T-helper 22 cell (primary cell): ENCODE measurements at places on chromosomes 7 and 10.

- no peak for DNase-seq
Observed at GRCh38 chr10:44379907-44380306, 5.0 kb downstream of the CXCL12 start.

DNA sequence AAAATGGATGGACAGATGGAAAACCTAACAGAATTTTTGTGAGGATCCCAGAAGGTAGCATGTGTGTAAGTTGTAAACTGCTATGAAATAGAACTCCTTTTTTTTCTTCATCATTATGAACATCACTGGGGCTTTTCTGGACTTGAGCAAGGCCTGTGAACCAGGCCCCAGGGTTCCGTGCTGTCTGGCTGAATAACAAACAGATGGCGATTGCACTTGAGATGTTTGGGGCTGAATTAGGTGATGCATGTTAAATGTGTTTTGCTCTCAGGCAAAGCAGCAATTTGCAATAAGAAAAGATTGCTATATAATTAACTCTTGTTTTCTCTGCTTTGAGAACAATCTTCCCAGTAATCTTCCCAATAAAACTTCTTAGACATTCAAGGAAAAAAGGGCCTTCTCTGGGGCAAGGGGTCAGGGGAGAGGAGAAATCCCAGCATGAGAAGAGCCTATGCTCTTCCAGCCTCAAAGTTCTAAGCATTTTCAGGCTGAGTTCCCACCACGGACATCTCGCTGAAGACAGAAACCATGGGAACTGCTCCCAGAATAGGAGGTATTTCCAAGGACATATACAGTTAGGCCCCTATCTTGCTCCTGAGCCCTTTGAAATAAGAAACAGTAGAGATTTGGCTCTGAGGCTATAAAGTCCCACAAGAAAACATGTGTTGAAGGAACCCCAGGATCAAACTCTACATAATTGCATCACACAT, 98.7 kb downstream of the ITIH5 start:
- no peak for DNase-seq

DNA sequence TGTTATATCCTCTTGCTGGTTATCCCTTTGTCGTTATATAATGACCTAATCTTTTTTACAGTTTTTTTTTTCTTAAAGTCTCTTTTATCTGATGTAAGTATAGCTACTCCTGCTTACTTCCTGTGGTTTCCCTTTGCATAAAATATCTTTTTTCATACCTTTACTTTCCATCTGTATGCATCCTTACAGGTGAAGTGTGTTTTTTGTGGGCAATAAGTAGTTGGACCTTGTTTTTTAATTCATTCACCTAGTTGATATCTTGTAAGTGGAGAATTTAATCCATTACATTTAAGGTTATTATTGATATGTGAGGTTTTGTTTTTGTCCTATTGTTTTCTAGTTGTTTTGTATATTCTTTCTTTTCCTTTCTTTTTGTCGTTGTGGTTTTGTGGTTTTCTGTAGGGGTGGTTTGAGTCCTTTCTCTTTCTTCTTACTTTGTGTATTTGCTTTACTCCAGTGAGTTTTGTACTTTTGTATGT, 168.6 kb downstream of the MLLT10 start:
- no peak for DNase-seq

DNA sequence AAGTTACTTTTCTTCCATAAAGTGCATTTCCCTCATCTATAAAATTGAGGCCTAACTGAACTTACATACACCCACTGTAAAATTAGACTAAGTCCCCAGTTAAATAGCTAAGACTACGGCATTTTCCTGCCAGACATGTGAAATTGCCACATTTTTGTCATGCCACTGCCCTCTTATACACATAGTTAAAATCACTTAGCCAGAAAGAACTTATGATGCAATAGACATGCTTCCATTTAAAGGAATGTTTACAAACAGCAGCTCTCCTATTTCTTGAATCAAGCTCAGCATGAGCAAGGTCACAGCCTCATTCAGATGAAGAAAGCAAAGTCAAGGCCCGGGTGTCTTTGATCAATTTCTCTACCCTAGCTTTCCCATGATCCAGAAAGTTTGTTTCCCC, 175.7 kb downstream of the LRRN3 start:
- no peak for DNase-seq

DNA sequence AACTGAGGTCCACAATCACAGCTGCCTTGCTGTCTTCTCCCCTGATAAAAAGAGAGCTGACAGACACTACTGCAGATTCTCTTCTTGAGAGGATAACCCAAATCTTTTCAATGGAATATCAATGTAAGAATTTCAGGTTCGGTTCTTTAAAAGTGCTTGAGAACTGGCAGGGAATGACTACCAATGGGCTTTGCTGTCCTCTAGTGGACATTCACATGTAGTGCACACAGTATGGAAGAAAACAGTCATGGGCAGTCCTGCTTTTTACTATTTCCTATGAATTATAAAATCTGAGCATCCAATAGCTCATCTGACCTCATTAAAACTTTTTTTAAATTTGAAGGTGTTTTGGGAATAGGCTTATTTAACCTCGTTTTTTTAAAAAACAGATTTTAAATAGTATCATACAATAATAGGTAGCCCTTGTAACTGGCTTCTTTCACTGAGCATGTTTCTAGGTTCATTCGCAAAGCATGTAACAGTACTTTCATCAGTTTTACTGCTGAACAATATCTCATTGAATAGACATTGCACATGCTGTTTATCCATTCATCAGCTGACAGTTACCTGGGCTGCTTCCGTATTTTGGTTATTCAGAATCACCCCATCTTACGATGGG, 18.3 kb downstream of the FZD9 start:
- no peak for DNase-seq

GRCh38 chr7:117025891-117026290, 72.6 kb downstream of the ST7 start:
- no peak for DNase-seq

DNA sequence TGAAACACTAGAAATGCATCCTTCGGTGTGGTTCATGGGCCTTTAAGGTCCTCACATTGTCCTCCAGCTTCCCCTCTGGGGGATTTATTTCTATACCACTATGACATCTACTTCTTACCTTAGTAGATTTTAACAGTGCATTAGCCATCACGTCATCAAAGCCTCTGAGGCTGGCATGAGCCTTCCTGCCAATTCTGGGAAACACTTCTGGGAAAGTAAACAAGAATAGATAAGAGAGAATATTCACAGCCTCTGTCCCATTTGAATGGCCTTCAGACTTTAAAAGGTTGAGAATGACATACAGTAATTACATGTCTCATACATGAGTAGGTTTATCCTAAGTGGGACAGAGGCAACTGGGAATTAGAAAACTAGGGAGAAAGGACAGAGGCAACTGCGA, 89.7 kb downstream of the AMPH start:
- DNase-seq: no peak
